ENCODE measurements at places on chromosomes 5 and 9.
A peak's percentile ranks its signal among the peaks of the same experiment; 100 is the strongest.

- no peak for DNase-seq
Observed at GRCh38 chr5:98497418-98497817, 276.0 kb upstream of the RGMB start.

GRCh38 chr9:20611691-20612287 is 10.5 kb downstream of the MLLT3 start:
- no peak for DNase-seq

DNA sequence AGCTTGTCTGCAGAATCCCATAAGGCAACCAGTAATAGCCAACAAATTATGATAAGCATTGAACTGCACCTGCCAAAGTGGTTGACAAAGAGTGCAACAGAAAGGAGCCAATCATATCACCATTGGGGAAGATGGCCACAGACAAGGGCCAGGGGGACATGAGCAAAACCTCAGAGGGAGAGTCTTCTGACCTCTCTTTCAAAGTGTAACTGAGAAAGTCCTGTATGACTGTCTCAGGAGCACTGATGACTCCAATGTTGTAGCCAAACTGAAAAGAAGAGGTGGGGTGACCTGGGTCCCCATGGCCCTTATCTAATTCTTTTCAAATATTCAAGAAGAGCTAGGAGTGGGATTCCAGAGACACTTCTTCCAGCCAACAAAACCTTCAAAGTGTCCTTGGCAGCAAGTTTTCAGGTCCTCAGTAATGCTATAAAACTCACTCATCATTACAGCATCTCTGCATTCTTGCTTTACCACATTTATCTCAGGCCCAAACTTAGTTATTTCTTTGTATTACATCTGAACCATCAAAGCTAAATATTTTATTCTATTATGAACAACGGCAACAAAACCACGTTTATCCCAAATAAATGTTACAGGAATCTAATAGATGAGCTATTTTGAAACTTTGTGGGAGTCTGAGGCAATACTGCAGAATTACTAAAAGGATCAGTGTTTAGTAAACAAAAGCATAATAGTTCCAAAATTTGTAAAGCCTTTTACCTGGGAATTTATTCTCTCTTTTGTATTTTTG is 24.4 kb downstream of the FBLL1 start:
- no peak for DNase-seq

DNA sequence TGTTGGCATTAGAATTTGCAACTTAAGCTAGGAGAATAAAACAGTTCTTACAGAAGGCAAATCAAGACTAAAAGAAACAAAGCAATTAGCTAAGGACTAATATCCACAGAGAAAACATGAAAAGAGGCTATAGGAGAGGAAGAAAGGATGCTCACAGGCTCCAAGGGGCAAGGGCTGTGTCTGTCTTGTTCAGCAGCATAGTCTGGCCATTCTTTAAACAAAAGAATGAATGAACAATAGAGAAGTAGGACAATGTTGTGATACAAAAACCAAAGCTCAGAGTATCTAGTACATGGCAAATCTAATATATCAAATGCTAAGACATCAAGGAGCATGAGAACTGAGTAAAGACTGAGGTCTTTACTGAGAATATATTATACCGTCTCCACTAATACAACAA is 39.5 kb downstream of the PLPP1 start:
- no peak for DNase-seq

DNA sequence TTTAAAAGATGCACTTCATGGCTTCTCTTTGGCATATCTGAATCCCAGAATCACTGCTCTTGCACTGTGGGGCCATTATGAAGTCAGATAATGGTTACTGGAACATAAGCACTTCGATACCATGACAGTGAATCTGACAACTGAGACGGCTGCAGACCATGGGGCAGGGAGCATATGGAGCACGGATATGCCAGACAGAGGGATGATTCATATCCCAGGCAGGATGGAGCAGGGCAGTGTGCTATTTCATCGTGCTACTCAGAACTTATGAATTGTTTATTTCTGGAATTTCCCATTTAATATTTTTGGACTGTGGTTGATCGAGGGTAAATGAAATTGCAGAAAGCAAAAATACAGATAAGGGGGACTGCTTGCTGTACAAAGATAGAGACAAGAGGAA is 145.0 kb downstream of the EGFLAM start:
- DNase-seq: no peak

DNA sequence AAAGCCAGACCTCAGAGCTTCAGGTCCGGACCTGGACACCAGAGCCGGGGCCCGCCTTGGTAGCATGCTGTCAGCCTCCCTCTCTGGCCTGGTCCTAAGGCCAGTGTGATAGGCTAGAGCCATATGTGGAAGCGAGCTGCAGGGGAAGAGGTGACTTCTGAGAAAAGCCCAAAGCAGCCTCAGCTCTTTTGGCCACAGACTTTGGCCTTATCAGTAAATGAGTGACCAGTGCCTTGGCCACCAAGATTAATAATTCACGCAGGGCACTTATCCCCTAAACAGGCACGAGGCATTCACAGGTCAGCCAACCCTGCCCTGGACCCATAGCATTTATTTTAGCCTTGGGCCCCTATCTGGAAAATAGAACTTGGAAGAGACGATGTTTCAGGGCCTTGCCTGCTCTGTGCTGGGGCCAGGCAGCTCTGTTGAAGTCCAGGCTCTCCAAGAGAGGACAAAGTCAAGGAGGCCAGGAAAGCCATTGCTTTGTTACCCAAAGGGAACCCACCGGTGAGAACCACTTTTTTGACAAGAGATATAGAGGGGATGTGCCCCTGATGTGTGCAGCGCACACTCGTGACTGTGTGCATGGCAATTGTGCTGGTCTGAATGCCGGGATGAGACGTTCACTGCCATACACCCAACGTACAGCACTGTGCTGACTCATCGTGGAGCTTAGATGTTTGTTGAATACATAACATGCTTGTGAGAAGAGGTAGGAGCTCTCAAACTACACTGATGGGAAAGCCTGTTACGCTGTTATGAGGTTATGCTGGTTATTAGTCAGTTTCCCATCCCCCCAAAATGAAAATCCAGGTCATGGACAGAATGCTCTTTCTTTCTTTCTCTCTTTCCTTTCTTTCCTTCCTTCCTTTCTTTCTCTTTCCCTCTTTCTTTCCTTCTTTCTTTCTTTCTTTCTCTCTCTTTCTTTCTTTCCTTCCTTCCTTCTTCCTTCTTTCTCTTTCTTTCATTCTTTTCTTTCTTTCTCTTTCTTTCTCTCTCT is 5.0 kb upstream of the SLC34A1 start:
- DNase-seq: no peak

DNA sequence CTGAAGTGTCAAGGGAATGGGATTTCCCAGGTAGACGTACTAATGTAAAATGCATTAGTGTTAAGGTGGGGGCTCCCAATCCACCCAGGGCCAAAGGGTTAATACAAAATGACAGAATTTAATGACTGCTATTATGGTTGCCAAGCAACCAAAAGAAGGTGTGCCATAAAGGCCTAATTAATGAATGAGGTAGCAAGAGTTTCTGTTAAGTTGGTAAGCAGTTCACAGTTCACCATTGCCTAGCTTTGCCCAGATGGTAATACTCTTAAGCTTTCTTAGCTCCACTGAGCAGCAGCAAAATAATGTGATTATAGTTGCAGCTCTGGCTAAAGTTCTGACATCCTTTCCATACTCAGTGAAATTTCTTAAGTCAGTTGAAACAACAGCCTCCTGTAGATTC is 211.7 kb downstream of the DENND1A start:
- no peak for DNase-seq

DNA sequence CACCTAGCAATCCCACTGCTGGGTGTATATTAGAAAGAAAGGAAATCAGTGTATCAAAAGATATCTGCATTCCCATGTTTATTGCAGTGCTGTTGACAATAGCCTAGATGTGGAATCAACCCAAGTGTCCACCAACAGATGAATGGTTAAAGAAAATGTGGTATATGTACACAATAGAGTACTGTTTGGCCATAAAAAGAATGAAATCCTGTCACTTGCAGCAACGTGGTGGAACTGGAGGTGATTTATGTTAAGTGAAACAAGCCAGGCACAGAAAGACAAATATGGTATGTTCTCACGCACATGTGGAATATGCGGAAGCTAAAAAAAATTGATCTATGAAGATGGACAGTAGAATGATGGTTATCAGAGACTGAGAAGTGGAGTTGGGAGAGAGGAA is 221.6 kb upstream of the DAP start:
- no peak for DNase-seq

- DNase-seq: no peak
Observed at GRCh38 chr9:138103849-138104206, 226.2 kb downstream of the CACNA1B start.

DNA sequence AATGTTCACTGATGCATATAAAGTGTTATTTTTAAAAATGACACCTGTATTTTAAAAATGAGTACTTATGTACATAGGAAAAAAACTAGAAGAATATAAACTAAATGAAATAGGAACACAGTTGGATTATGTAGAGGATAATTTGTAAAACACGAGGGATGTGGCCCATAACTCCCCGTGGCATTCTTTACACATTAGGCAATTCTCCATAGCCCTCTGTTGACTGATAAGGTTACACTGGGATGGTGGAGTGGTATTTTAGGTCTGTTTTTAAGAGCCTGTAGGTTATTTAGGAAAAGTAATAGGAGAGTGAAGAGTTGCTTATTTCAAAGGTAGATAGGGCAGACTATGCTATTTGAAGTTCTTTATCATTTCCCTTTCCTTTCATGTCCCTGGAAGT is 1.8 kb downstream of the CAVIN4 start:
- no peak for DNase-seq

DNA sequence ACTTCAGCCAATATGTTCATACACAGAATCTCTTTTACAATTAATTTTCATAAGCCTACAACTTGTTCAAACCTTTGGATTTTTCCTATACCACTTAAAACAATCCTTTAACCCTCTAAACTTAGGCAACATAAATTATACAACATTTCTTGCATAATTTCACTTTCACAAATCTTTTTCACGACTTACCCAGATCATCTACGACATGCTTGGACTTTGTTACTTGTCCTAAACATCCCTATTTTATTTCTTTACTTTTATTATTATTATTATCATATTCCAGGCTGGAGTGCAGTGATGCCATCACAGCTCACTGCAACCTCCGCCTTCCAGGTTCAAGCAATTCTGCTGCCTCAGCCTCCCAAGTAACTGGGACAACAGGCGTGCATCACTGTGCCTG is 68.0 kb downstream of the CACNA1B start:
- no peak for DNase-seq

- DNase-seq: no peak
Observed at GRCh38 chr5:144281784-144282183, 111.1 kb downstream of the KCTD16 start.

- no peak for DNase-seq
Observed at GRCh38 chr9:119078015-119078414, 291.2 kb downstream of the BRINP1 start.

- DNase-seq: no peak
Observed at GRCh38 chr5:76154009-76154690, 71.0 kb downstream of the SV2C start.

DNA sequence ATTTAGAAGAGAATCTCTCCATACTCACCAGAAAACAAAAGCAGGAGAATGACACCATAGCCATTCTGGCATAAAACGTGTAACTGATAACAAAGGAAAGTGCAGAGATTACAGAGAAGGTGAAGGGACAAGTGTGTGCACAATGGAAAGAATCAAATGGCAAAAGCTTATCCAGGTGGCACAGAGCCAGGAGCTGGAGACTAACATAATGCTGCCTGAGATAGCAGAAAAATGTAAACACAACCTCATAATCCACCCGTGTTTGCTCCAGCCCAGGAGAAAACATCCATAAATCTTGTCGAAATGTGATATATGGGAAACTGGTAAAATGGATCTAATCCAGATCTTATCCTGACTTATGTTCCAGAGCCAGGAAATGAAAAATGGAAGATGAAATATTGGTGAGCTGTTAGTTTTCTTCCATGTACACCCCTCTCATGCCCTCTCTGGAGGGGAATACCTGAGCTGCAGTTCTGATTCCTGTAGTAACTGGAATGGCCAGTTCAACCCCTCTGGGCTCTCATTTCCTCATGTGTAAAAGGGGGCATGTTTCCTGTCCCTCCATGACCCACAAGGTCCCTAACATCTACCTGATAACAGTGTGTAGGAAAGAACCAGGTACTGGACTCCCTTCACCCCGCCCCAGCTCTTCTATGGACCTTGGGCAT is 212.3 kb upstream of the DAPK1 start:
- no peak for DNase-seq

DNA sequence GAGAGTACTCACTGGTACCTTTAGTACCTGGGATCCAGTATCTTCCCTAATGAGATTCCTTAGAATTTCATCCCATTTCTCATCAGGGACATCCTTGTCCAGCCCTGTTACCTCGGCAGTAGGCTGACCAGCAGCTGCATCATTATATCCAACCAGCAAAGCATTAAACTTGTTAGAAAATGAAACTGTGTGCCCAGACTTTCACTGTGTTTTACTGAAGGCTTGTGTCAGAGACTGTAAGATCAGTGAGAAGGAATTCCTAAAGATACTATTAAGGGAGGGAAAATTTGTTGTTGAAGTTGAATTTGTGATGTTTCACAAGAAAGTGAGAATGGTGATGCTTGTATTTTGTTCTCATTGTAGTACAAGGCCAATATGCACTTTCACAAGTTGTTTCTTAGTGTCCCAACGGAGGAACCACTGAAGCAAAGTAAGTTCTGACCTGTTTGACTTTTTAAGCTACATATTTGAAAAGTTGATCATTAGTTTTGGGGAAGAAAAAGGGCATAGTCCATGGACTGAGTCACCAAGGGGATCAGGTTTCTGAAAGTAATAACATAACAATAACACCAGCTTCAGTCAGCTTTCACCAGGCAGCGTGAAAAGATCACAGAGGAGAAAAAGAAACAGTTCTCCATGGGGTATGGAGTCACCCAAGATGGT is 48.8 kb downstream of the GRAMD2B start:
- DNase-seq: no peak

- no peak for DNase-seq
Observed at GRCh38 chr9:9004810-9005209, 1205.2 kb upstream of the DMAC1 start.

- DNase-seq: peak; percentile 96
Observed at GRCh38 chr5:134738133-134738962, at the start of gene CAMLG. CAMLG (plus strand) TSS chr5:134738548; CDS start chr5:134738621, 73 bp downstream.

GRCh38 chr5:80668016-80668969 is 13.5 kb upstream of the DHFR start:
- no peak for DNase-seq

- no peak for DNase-seq
Observed at GRCh38 chr5:147332658-147333057, 97.8 kb downstream of the STK32A start.

DNA sequence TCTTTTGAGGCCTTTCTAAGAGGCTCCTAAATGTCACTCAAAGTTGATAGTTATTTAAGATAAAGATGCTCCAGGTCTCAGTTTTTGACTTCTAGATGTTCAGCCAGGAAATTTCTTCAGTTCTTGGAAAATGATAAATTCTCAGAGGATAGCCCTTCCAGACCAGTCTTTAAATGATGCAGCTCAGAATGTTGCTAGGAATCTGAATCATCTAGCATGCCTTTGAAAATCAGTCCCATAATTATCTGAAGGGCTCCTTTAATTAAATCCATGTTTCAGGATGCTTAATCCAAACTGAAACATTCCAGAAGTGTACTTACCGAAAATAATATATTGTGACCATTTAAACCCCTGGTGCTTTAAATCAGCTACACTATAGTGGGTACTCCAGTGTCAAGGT is 107.5 kb upstream of the FBN2 start:
- DNase-seq: no peak

GRCh38 chr9:105835721-105836120 is 141.4 kb downstream of the TMEM38B start:
- no peak for DNase-seq

- no peak for DNase-seq
Observed at GRCh38 chr5:68681929-68682328, 411.9 kb upstream of the SLC30A5 start.
